ENCODE measurements at places on chromosomes 12 and 14. TPM values are rescaled to one million over a fixed set of nuclear protein-coding genes. Genes with fewer than 3 reads are reported as not detected.
A peak's percentile ranks its signal among the peaks of the same experiment; 100 is the strongest.

Gene PPP4R4
- total RNA-seq = 0.93 TPM

Gene KHNYN
- 16.9 TPM for total RNA-seq

GRCh38 chr12:4956054-4956453 is 46.3 kb downstream of the KCNA1 start:
- DNase-seq = no peak

Gene CSRP2
- total RNA-seq = 36.7 TPM

Gene KIF5A
- 0.14 TPM for total RNA-seq

- DNase-seq = no peak
Measured at GRCh38 chr12:113284751-113285150, 50.2 kb downstream of the SLC8B1 start.

Gene NYNRIN
- total RNA-seq = 10.0 TPM

GRCh38 chr12:62533755-62534107 is 67.1 kb downstream of the MON2 start:
- DNase-seq = no peak

GRCh38 chr14:74571901-74572725 is 39.9 kb downstream of the LTBP2 start:
- peak; percentile 21 for DNase-seq

GRCh38 chr12:38151991-38152700 is 164.4 kb upstream of the ALG10B start:
- no peak for DNase-seq

Gene FKBP4
- 44.0 TPM for total RNA-seq

DNA sequence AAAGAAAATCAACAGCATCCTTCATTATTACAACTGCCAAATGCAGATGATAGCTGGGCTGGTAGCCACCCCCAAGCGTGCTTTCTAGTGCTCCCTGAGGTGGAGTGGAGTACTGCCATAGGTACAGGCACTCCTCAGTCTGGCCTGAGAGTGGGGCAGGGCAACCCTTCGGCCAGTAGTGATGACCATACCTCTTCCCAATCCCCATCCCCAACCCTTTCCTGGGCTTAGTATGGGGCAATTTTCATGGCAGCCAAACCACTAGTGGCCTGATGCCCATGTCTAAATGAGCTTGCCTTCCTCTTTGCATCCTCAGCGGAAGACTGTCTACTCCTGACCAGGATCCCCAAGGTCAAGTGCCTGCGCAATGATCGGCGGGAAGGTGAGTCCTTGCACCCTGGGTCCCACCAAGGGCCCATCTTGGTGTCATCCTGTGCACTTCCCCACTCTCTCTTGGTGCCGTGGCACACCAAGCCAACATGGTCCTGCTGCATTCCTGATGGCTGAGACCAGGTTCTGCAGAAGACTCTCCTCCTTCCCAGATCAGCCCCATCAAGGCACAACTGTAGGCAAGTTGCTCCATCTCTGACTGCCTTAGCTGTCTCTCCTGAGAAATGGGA is 65.8 kb downstream of the GALNT16 start:
- DNase-seq = no peak

Gene IRAK3
- 8.0 TPM for total RNA-seq

GRCh38 chr12:2654311-2654710 is 140.5 kb upstream of the FKBP4 start:
- DNase-seq = no peak

Gene MYBPC1
- total RNA-seq = 3.5 TPM

GRCh38 chr12:50947933-50948626 is 4.3 kb upstream of the HIGD1C start:
- DNase-seq = no peak

Gene PGF
- 5.9 TPM for total RNA-seq

- no peak for DNase-seq
Measured at GRCh38 chr12:80504389-80505163, 60.5 kb downstream of the PTPRQ start.

Gene PTGDR
- total RNA-seq = 0.61 TPM

DNA sequence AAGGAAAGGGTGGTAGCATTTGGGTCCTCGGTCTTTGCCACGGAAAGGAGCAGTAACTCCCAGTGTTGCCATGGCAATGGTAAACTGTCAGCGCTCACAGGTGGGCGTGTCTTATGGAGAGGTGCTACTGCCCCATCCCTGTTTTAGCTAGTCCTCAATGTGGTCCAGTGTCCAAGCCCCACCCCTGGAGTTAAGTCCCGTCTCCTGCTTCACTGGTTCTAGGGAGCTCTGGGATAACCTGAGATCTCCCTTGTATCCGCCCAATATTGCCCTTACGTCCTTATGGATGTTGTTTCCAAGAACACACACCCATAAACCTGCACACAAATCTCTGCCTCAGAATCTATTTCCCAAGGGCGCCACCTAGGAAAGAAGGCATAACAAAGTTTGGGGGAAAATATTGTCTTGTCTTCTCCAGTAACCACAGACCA is 64.2 kb downstream of the SPRING1 start:
- no peak for DNase-seq

Gene HVCN1
- total RNA-seq = 55.3 TPM

Gene KLRG1
- total RNA-seq = 4.8 TPM

DNA sequence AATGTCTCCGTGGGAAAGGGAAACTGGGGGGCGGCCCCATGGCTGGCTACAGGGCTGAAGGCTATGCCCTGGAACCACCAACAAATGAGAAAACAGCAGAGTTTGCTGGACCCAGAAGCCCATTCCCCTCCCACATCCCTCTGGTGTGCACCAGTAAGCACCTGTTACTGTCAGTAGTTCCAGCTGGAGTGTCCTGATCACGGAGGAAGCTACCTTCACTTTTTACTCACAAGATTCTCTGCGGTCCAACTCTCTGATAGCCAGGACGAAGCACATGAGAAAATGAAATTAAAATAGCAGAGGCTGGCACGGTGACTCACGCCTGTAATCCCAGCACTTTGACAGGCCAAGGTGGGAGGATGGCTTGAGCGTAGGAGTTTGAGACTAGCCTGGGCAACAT is 22.7 kb upstream of the MEG3 start:
- DNase-seq = no peak

Gene OR6J1
- total RNA-seq = not detected

Gene RBP5
- not detected for total RNA-seq

- no peak for DNase-seq
Measured at GRCh38 chr14:76770521-76771436, 9.5 kb downstream of the VASH1 start.

GRCh38 chr12:93442411-93443340 is 929 bp upstream of the UBE2N start:
- DNase-seq = no peak

DNA sequence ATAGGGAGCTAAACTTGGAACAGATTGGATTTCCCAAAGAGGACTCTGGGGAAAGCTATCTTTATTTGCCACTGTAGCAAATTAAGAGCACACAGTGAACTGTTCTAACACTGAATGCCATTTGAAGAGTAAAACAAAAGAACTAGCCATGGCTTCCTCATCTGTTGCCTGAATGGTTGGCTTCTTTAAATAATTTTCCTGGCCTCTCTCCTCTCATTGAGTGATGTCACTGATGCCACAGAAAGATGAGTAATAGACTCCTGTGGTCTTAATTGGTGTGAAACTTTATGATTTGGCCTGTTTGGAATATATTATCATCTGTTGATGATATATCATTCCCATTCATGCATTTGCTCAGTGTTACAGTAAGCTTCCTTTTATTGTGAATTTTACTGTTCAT is 42.5 kb downstream of the WDR20 start:
- no peak for DNase-seq

DNA sequence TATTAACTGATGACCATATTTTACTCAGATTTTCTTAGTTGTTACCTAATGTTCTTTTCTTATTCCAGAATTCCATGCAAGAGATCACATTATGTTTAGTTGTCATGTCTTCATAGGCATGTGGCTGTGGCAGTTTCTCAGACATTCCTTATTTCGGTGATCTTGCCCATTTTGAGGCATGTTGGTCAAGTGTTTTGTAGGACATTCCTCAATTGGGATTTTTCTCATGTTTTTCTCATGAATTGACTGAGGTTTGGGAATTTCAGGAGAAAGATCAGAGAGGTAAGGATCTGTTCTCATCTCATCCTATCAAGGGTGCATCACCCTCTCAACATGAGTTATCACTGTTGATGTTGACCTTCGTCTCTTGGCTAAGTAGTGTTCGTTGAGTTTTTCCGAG is 81.3 kb downstream of the CHST11 start:
- DNase-seq = no peak

DNA sequence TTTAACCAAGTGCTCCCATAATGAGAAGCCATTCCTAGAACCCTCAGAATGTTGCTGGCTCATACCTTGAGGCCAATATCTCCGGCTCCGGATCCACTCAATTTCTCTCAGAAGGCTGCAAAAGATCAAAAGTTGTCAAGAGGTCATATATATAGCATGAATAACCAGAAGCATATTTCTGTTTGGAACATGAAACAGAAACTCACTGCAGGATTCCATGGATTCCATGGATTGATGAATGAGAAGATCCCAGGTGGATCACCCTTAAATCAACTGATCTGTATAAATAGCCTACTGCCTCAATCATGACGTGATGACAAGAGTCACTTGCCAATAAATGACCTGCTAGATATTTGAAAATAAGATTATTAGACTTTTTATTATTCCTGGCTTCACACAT is 3.3 kb upstream of the NT5DC3 start:
- DNase-seq = no peak

DNA sequence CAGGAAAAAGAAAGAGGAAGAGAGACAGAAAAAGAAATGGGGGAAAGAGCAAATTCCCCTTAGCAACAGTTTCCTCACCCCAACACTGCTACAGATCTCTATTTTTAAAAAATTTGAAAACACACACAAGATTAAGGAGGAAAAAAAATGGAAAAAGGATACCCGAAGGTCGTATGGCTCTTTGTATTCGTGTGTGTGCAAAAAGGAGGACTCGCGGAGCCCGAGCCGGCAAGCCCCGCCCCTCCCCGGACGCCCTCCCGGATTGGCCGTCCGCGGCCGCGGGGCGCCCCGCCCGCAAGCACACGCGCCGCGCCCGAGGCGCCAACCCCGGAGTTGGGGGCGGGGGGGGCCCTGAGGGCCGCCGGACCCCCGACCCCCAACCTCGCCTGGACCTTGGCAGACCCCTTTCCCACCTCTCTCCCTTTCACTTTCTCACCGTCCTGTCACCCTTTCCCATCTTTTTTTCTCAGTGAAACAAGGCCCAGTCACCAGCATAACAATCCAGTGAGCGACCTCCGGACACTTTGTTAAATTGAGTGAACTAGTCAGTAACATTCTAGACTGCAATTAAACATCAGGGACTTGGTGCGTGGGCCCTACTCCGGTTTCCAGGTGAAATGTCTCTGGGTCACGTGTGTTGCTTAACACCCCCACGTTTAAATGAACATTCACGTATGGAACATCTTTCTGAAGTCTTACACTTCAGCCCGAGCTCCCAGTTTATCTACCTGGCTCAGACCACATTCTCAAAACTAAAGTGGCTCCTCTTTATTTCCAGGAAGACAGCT is at the start of gene C14orf93:
C14orf93 (minus strand) TSS at position 205 of the 788 bp plus-strand sequence. CDS start 11,120 bp downstream, outside the sequence.
- peak; percentile 85 for DNase-seq

- no peak for DNase-seq
Measured at GRCh38 chr14:66606826-66607225, 98.9 kb downstream of the GPHN start.

GRCh38 chr12:62866451-62867082 is 68.4 kb downstream of the PPM1H start:
- no peak for DNase-seq

DNA sequence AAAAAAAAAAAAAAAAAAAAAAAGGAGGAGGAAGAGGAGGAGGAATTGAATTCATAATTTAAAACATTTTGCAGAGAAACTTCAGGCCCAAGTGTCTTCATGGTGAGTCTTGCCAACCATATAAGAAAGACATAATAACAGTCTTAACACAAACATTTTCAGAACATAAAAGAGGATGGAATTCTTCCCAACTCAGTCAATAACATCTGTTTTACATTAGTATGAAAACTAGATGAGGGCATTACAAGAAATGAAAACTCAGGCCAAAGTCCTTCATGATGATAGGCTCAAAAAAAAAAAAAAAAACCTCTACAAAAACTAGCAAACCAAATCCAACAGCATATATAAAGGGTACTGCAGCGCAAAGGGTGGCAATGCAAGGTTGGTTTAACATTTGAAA is 151.6 kb downstream of the FOXA1 start:
- DNase-seq = no peak

Gene HOXC5
- total RNA-seq = not detected
